Right renal pelvis (tissue), 4 donors: ENCODE measurements at places on chromosomes 12 and 14. TPM values are rescaled to one million over a fixed set of nuclear protein-coding genes. Genes with fewer than 3 reads are reported as not detected.

DNA sequence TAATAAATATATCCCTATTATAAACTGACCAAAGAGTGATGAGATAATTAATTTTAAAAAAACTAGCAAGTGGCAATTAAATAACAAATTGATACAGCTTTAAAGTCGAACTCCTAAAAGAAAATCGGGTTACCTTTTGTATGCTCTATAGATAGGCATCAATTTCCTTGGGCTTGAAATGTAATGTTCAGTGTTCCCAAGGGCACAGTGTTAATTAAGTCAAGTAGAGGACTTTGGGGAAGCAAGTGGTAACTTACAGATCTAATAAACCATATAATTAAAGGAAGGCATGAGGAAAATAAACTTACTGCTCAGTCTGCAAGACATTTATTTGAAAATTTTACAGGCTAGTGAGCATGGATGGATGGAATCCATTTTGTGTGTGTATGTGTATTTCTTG is 220.9 kb downstream of the FSCB start:
- DNase-seq, result no peak

GRCh38 chr14:29536886-29537511 is 390.6 kb downstream of the PRKD1 start:
- no peak for DNase-seq

GRCh38 chr12:106227641-106228319 is 20.0 kb downstream of the CKAP4 start:
- DNase-seq, result no peak

- peak; percentile 48 for DNase-seq
Measured at GRCh38 chr14:75018694-75019093, 16.0 kb downstream of the EIF2B2 start.

GRCh38 chr12:99147130-99147529 is 500.4 kb upstream of the GARIN6 start:
- DNase-seq, result no peak

- peak; percentile 10 for DNase-seq
Measured at GRCh38 chr12:46585854-46586621, 213.5 kb upstream of the SLC38A2 start.

DNA sequence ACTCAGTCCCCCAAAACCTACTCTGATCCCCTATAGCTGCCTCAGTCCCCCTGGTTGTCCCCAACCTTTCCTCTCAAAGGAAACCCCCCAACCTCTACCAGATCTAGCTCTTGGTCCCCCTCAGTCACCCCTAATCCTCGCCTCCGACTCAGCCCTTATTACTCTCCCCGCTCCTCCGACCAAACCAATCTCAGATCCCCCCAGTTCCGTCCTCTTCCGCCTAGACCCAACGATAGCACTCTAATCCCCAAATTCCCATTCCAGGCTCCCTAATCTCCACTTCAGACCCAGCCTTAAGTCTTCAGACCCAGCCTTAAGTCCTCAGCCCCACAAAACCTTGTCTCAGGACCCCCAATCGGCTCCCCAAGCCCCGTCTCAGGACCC is 612 bp downstream of the VPS37B start:
- DNase-seq, result no peak

DNA sequence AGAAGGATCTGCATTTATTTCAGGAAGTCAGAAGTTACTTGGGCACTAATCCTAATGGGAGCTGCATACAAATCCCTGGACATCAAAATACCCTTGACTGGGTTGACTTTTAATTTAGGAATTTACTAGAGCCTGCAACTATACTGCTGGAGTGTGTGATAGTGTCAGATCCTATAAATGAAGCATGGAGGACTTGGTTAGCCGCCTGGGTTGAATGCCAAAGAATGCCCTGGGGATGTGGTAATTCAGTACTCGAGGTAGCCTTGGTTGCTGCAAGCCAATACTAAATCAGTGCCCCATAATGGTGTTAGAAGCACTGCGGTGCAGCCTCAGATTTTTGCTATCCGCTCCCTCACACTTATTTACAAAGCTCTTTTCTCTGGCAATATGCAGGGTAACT is 184.9 kb downstream of the CAPZA3 start:
- DNase-seq, result no peak

DNA sequence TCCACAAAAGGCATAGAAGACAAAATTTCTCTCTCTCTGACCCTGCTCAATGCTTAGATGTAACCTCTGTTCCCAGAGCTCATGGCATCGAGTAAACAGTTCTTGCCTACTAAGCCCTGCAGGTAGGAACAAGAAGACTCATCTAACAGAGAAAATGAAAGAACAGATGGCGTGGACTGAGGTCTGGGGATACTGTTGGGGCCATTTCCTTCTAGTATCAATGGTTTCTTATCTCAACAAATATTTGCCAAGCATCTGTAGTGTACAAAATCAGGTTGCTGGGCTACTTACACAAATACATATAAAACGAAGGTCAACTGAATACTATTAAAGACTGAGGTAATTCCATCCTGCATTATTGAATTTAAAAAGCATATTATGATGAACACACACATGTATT is 93.3 kb downstream of the RIMBP2 start:
- DNase-seq, result no peak

- DNase-seq, result no peak
Measured at GRCh38 chr12:78186670-78187069, 356.0 kb downstream of the NAV3 start.

The OR6C2 gene
- polyA plus RNA-seq, result not detected
